ENCODE measurements at places on chromosomes 1 and 21. TPM values are rescaled to one million over a fixed set of nuclear protein-coding genes. Genes with fewer than 3 reads are reported as not detected.

Gene RGSL1
- not detected for total RNA-seq

DNA sequence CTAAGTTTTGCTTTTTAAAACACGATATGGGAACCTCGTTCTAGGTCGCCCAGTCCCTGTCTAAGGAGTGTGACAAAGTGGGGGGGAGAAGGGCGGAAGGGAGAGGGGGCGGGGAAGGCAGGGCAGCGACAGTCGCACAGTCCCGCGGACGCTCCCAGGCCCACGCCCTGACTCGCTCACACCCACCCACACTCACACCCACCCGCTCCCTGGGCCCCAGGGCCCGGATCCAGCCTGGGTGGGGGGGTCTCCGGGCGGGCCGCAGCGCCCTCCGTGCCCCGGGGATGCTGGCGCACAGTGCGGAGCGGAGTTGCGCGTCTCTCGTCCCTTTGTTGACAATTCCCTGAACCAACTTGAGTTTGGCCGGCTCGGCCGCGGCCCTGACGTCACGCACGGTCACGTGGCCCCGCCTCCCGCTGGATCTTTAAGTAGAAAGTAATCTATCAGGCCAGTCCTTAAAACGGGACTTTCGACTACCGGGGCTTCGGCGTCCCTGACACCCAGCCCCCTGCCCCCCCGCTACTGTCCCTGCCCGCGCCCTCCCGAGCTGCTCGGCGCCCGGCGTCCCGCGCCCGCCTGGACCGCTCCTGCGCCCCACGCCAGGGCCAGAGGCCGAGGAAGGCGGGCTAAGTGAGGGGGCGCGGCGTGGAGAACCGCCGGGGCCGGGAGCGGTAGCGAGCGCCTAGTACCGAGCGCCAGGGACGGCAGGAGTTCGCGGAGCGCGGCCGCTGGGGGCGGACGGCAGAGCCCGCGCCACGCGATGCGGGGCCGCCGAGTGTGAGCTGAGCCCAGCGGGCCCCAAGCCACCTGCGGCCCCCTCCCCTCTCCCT, at the start of gene FOXD3:
TSS of gene FOXD3 (plus strand) at position 454 of the 830 bp plus-strand sequence. CDS start 492 bp downstream, outside the sequence.
- peak within 1 kb of the TSS; percentile 92 for H3K27ac ChIP-seq
- peak within 1 kb of the TSS; percentile 96 for H3K4me3 ChIP-seq
- H3K36me3 ChIP-seq: peaks cover 13% of the 10 kb centered on the region
- DNase-seq: peak; percentile 79
- H3K27me3 ChIP-seq: peaks cover 86% of the 10 kb centered on the region

- DNase-seq: no peak
- no peaks in the 10 kb centered on the region for H3K27me3 ChIP-seq
- no peak overlapping the region for H3K27ac ChIP-seq
- no peaks in the 10 kb centered on the region for H3K4me1 ChIP-seq
- no peak overlapping the region for H3K4me3 ChIP-seq
These were observed 14.3 kb upstream of the LRP8 start for GRCh38 chr1:53341961-53342707.

DNA sequence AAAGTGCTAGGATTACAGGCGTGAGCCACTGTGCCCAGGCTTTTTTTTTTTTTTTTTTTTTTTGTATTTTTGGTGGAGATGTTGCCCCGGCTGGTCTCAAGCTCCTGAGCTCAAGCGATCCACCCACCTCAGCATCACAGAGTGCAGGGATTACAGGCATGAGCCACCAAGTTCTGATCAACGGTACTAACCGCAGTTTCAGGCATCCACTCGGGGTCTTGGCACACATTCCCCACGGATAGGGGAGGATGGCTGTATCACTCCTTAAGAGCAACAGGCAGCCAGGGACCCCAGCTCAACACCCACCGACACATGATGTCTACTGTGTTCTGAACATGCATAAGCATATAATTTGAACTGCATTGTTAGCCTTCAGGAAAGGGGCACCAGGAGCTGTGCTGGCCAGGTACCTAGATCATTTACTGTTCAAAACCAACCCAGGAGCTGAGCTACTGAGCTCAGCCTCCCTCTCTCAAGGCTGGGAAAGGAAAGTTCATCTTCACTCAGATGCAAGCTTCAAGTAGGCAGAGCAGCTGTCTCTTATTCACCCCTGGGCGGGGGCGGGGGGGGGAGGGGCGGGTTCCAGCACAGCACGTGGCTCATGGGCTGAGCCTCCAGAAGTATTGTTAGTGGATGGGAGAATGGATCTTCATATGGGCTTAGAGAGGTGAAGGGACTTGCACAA, 24.7 kb downstream of the CAPZB start:
- H3K27me3 ChIP-seq: no peaks in the 10 kb centered on the region
- H3K4me1 ChIP-seq: peaks cover 43% of the 10 kb centered on the region
- no peak overlapping the region for H3K4me3 ChIP-seq
- no peak for DNase-seq
- H3K27ac ChIP-seq: no peak overlapping the region

- no peak for DNase-seq
- H3K27ac ChIP-seq: peak overlapping the region; percentile 74
- no peak overlapping the region for H3K4me3 ChIP-seq
- peaks cover 9% of the 10 kb centered on the region for H3K4me1 ChIP-seq
These were observed 51.8 kb downstream of the ST6GALNAC5 start for GRCh38 chr1:76919085-76919484.

GRCh38 chr1:118254491-118255425, 69.7 kb upstream of the SPAG17 start:
- H3K27me3 ChIP-seq: no peaks in the 10 kb centered on the region
- no peak overlapping the region for H3K27ac ChIP-seq
- DNase-seq: no peak
- H3K4me3 ChIP-seq: no peak overlapping the region

- no peak for DNase-seq
- H3K36me3 ChIP-seq: no peaks in the 10 kb centered on the region
- no peak overlapping the region for H3K27ac ChIP-seq
- no peaks in the 10 kb centered on the region for H3K27me3 ChIP-seq
- no peak overlapping the region for H3K4me3 ChIP-seq
These were observed 462.3 kb upstream of the NFIA start for GRCh38 chr1:60620087-60620486.
